HCT116 (cell line): ENCODE measurements at places on chromosomes 5 and 9.

DNA sequence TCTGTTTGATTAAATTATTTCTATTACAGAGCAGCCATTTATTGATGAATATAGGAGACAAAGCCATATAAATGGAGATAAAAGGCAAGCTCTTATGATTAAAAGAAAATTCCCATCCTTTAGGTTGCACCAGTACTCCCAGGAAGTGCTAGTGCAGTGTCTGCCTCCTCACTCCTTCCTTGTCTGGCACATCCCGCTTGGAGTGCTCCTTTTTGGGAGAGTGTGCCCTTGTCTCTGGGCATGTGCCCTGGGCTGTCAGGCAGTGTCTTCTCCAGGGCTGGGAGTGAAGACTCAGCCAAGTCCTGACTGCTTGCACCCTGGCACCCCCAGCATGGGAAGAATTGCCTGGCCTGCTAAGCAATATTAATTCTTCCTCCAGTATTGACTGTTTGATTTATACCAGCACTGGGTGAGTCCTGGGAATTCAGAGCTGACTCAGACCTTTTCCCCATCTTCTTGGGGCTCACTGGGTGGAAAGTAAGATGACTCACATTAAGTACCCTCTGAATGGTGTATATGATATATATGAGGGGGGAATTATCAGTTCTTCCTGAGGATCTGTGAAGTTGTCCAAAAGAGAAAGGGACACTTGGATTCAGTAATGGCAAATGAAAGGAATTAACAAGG is 62.1 kb downstream of the ZSWIM6 start:
- H3K27me3 ChIP-seq, result no peaks in the 10 kb centered on the region
- no peak overlapping the region for H3K27ac ChIP-seq
- no peak for DNase-seq
- no peaks in the 10 kb centered on the region for H3K4me1 ChIP-seq
- no peaks in the 10 kb centered on the region for H3K36me3 ChIP-seq

DNA sequence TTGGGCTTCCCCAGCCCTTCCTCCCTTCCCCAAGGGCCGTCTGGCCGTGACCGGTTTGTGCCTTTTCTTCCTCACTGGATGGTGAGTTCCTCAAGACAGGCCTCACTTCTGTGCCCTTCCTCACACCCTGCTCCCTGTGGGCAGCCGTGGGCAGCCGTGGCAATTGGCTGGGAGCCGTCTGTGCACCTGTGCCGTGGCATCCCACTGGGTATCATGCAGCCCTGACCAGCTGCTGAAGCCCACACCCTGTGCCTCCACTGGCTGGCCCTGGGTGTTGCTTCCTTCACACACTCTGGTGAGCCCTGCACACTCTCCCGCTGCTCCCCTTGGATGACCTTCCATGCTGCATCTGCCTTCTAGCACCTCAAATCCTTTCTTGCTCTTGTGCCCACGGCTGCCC is 100.2 kb downstream of the COL5A1 start:
- H3K27ac ChIP-seq, result no peak overlapping the region
- no peaks in the 10 kb centered on the region for H3K4me1 ChIP-seq
- H3K4me3 ChIP-seq, result no peak overlapping the region
- DNase-seq, result no peak

DNA sequence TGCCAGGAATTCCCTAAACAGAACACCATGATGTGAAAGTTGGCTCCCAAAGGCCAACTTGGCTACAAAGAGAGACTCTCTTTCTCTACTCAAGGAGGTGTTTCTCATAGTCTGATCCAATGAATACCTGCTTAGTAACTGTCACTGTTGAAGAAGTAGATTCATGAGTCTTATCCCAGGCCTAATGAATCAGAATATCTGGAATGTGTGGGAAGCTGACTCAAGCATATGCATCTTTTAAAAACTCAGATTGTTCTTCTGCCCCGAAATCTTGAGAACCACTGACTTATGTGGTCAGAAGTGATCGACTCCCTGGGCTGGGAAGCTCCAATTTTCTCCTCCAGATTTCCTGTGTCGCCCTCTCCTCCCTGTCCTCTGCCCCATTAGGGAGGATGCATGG is 345.6 kb downstream of the PLK2 start:
- no peaks in the 10 kb centered on the region for H3K4me1 ChIP-seq
- H3K27me3 ChIP-seq, result no peaks in the 10 kb centered on the region
- H3K27ac ChIP-seq, result no peak overlapping the region
- no peaks in the 10 kb centered on the region for H3K36me3 ChIP-seq
- DNase-seq, result no peak

DNA sequence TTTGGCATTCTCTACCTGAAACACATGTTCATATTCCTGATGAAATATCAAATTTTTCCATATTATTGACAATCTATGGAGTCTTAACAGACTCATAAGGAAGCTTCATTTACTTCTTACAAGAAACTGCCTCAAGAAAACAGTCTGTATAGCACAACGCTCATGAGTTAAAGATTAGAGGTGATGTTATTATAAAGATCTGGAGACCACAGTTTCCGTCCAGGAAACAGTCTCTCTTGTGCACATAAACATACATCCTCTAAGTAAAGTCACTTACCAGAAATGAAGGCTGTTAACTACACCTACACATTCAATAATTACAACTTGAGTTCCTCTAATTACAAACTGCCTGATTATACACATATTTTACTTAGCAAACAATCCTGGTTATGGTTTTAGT is 86.9 kb downstream of the RAPGEF6 start:
- no peak overlapping the region for H3K27ac ChIP-seq
- no peak overlapping the region for H3K4me3 ChIP-seq
- no peak for DNase-seq

GRCh38 chr5:57601996-57602395 is 119.4 kb upstream of the ACTBL2 start:
- DNase-seq, result no peak
- no peaks in the 10 kb centered on the region for H3K27me3 ChIP-seq
- H3K4me3 ChIP-seq, result no peak overlapping the region
- H3K4me1 ChIP-seq, result no peaks in the 10 kb centered on the region

DNA sequence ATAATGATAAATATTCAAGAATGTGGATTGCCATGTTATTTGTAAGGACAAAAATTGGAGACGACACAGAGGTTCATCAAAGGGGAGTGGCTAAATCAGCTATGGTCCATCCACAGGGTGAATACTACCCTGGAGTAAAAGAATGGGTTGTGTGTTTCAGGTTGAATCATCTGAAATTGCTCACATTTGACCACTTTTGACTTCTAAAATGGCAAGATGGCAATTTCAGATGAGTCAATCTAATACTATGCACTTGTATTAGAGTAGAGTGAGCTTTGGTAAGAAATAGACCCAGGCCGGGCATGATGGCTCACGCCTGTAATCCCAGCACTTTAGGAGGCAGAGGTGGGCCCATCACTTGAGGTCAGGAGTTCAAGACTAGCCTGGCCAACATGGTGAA is 131.8 kb downstream of the GAPVD1 start:
- H3K4me1 ChIP-seq, result peaks cover 8% of the 10 kb centered on the region; the same call in 1 of the 2 replicates
- no peaks in the 10 kb centered on the region for H3K27me3 ChIP-seq
- DNase-seq, result no peak
- no peaks in the 10 kb centered on the region for H3K36me3 ChIP-seq

DNA sequence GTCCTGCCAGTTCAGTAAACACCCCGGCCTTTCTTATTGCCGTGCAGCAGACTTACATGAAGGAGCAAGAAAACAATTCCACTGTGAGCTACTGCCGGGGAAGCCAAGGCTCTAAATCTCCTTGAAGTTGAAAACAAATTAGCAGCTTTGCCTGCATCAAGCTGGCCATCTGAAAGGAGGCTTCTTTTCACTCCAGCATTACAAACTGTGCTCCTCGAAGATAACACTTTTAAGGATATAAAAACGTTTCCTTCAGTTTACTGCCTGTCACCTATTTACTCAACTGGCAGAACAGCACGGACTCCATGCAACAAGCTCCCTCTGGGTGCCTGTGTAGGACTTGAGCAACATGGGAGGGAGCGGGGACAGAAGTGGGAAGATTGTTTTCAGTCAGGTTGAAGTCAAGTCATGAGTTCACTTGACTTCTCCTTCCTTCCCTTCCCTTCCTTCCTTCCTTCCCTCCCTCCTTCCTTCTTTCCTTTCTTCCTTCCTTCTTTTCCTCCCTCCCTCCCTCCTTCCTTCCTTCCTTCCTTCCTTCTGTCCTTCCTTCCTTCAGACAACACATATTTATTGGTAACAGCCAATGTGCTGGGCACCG is 67.4 kb downstream of the ZNF608 start:
- no peaks in the 10 kb centered on the region for H3K4me1 ChIP-seq
- H3K27me3 ChIP-seq, result no peaks in the 10 kb centered on the region
- DNase-seq, result no peak
- no peak overlapping the region for H3K4me3 ChIP-seq

DNA sequence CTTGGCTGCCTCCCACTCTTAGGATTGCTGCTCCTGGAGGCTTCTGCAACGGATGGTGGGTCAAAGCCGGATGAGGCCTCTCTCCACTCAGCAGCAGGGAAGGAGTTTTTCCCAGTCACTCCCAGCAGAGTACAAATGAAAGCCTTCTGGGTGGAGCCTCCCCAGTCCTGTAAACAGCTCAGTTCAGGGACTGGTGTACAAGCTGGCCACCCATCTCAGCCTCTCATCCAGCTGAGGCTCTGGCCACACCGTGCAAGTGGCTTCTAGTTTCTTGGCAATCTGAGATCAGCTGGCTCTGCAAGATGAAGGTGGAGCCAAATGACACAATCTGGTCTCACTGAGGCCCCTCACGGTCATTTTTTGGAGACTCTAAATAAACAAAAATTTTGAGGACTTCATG is 10.0 kb downstream of the GPX3 start:
- H3K27me3 ChIP-seq, result no peaks in the 10 kb centered on the region
- no peak for DNase-seq
- H3K4me1 ChIP-seq, result no peaks in the 10 kb centered on the region
- H3K4me3 ChIP-seq, result no peak overlapping the region

GRCh38 chr9:71918419-71918818 is 7.0 kb downstream of the C9orf85 start:
- no peak for DNase-seq
- no peaks in the 10 kb centered on the region for H3K4me1 ChIP-seq
- H3K36me3 ChIP-seq, result no peaks in the 10 kb centered on the region
- no peak overlapping the region for H3K4me3 ChIP-seq

DNA sequence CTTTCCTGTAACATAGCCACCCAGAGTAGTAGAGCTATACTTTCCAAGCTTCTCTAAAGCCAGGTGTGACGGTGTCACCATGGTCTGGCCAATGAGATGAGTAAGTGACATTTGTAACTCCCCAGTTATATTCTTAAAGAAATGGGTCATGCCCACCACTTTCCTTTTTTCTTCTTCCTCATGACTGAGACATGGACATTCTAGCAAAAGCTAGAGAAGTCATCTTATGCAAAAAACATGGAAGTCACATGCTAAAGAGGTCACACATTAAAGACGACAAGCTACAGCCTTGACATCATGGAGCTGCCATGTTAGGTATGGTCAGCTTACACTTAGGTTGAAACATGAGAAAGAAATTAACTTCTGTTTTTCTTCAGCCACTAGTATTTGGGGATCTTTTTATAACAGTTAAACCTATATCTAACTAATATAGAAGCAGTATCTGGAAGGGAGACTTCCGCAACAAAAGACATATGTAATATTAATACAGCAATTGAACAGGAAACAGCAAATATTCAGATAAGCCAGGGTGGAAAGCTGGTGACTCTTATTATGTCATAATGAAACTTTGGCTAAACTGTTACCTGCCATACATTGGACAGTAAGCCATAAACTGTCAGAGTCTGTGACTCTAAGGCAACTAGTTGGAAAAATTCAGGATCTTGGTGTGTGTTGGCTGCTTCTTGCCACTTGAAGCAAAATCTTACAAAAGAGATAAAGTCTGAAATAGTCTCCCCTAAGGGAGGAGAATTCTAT is 54.7 kb upstream of the SNX2 start:
- no peaks in the 10 kb centered on the region for H3K36me3 ChIP-seq
- no peak for DNase-seq
- H3K4me3 ChIP-seq, result no peak overlapping the region
- H3K27ac ChIP-seq, result no peak overlapping the region
- no peaks in the 10 kb centered on the region for H3K27me3 ChIP-seq
- H3K4me1 ChIP-seq, result no peaks in the 10 kb centered on the region

- peaks cover 19% of the 10 kb centered on the region; the same call in 1 of the 2 replicates for H3K27me3 ChIP-seq
- no peak overlapping the region for H3K27ac ChIP-seq
- H3K4me3 ChIP-seq, result no peak overlapping the region
- H3K36me3 ChIP-seq, result no peaks in the 10 kb centered on the region
Observed at GRCh38 chr9:126088336-126088735, 238.3 kb upstream of the MVB12B start.

DNA sequence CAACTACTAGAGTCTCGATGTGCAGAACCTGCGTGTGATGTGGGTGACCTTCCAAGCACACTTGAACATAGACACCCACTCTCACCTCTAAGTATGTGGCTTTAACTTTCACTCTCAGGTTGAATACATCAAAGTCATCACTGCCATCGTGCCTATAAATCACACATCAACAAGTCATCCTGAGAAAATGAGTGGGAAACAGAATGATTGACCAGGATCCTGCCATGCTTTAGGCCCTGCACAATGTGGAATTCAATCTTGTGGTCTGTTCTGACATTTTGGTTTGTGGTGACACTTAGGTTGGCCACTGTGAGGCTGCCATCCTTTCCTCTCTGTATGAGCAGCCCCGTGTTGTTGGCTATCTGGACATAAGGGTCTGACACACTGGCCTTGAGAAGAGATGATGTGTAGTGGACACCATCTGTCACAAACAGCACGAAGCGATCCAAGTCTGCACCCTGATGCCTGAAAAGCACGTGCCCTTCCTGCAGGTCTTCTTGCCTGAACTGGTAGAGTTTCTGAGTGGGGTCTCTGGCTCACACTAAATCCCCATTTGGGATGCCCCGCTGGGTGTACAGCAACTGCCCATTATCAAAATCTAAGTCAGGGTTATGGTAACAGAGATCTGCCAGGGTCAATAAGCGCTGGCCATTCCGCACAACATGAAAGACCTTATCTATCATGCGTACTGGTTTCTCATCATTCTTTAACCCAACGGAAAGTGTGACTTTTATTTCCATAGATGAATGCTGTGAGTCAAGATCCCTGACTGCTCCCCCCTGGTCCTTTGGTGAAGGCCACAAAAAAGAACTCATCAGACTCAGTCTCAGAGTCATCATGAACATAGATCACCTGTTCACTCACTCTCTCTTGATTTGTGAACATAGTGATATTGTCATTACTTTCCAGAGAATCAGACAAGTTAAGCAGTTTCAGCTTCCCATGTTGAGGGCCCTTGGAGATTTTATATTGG is 116.6 kb downstream of the ESM1 start:
- H3K4me1 ChIP-seq, result no peaks in the 10 kb centered on the region
- H3K4me3 ChIP-seq, result no peak overlapping the region
- H3K27ac ChIP-seq, result no peak overlapping the region
- DNase-seq, result no peak

GRCh38 chr5:151820903-151821302 is 49.1 kb downstream of the G3BP1 start:
- no peak overlapping the region for H3K4me3 ChIP-seq
- no peaks in the 10 kb centered on the region for H3K27me3 ChIP-seq
- no peaks in the 10 kb centered on the region for H3K36me3 ChIP-seq
- no peak overlapping the region for H3K27ac ChIP-seq
- H3K4me1 ChIP-seq, result no peaks in the 10 kb centered on the region
- no peak for DNase-seq
